ENCODE measurements at places on chromosomes 3 and 15.

GRCh38 chr15:71532994-71533393, 277.4 kb upstream of the NR2E3 start:
- peak; percentile 31 for DNase-seq

DNA sequence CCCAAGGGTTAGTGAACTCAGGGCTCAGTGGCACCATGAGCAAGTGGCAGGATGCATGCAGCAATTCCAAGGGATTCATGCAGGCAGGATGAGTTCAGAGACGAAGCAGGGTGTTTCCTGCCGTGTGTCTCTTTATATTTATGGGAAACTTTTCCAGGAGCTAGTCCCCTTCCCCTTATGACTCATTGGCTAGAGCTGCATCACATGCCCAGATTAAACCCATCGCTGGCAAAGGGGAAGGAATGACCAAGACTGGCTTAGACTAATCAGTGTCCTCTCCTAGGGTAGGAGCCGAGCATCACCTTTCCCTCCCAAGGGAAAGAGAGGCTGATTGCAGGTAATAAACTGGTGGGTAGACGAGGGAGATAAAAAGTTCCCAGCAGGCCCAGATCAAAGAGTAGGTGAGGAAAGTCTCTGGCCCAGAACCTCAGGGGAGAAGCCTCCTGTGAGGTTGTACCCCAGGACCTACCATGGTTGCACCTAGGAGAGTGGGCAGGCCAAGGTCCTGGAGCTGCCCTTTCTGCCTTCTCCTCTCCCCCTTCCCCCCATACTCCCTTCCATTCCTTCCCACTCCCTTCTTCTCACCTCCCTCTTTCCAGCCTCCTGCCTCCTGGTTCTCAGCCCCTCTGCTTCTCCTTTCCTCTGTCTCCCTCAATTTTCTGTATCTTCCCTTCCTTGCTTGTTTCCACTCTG, 67.8 kb upstream of the ITGA11 start:
- DNase-seq = no peak

DNA sequence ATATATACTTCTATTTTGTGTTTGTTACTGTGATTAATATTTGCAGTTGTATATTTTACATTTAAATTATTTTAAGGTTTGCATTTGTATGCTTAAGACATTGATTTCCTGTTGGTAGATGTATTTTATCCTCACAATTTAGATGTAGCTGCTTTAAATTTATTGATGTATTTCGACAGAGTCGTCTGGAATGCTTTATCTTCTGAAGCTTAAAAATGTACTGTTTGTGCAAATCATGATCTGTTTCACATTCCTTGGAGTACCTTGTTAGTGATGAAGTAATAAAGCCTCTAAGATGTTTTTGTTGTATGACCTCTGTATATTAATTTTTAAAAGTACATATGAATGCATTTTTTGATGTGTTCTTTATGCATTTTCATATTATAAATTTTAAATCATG, 1.9 kb downstream of the CHD2 start:
- no peak for DNase-seq

DNA sequence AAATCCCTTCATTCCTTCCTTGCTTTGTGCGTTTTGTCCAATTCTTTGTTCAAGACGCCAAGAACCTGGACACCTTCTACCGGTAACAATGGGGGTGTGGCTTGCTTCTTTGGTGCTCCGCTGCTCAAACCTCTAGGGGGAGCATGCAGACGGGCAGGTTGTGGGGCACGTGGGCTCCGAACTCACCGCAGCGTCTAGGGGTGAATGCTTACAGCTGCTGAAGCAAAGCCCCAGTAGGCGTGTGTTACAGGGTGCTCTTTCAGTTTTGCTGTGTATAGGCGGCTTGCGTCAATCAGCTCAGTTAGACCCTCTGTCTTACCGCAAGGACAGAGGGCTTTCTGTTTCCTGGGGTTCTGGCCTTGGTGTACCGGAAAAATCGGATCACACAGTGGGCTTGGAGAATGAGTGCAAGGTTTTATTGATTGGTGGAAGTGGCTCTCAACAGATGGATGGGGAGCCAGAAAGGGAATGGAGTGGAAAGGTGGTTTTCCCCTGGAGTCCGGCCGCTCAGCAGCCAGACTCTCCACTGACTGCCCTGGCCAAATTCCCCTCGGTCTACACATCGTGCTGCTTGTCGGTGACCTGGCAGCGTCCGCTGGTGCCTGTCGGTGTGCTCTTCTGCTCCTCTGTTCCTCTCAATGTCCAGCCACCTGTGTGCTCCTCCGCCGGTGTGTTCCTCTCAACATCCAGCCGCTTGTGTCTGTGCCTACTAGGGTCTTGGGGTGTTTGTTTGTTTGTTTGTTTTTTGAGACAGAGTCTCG, 1.2 kb upstream of the LRRC34 start:
- no peak for DNase-seq

- DNase-seq = peak; percentile 44
Observed at GRCh38 chr15:40436892-40437751, 3.6 kb upstream of the BAHD1 start.

DNA sequence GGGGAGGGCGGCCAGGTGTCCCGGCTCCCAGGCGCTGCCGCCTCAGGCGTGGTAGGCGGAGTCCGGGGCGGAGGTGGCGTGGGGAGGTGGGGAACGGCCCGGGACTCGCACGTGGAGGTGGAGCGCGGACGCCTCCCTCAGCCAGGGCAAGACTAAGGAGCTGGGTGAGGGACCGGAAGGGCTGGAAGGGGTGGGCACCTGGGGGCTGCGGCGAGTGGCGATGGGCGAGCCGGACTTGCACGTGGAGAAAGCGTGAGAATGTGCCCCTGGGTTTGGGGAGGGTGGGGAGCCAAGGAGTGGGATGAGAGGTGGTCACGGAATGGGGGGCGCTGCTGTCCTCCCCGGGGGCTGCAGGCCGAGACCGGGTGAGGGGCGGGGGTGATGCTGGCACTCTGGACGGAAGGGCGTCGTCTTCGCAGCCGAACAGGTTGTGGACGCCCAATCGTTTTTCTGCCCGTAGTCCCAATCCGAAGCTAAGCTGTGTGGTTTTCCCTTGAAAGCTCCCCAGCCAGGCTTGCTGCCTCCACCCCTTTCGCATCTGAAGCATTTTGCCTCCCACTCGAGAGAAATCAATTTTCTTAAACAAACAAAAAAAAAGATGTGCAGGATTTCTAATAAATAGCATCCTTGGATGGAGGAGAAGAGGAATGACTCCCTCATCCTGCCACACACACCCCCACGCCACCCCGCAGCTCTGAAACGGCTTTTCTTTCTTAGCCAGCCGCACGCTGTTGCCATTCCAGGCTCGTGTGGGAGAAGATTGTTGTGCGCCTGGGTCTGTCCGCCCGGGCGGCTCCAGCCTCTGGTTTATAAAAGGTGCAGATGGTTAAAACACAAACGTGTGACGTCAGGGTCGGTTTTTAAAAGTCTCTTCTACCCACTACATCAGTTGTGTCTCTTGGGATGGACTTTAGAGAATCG, 62.5 kb upstream of the ANKRD28 start:
- DNase-seq = peak; percentile 58

GRCh38 chr15:85112997-85113396, 131.3 kb downstream of the PDE8A start:
- DNase-seq = no peak
